ENCODE measurements at places on chromosomes 6 and 20. TPM values are rescaled to one million over a fixed set of nuclear protein-coding genes. Genes with fewer than 3 reads are reported as not detected.

The MUC21 gene
- total RNA-seq: not detected

The PPIL1 gene
- 35.5 TPM for total RNA-seq

The TSHZ2 gene
- total RNA-seq: under 0.01 TPM

The OOEP gene
- total RNA-seq: not detected

The MYLK2 gene
- total RNA-seq: 0.30 TPM

The PLN gene
- total RNA-seq: not detected

The FBXO30 gene
- 3.7 TPM for total RNA-seq

The RAET1L gene
- total RNA-seq: not detected

The NR2E1 gene
- not detected for total RNA-seq

The KIAA1755 gene
- 1.5 TPM for total RNA-seq

The KIF6 gene
- 0.17 TPM for total RNA-seq

The SLC32A1 gene
- total RNA-seq: not detected

The SMLR1 gene
- not detected for total RNA-seq

The GSTA5 gene
- not detected for total RNA-seq

The DHX16 gene
- total RNA-seq: 29.6 TPM

The ADNP gene
- 16.0 TPM for total RNA-seq

The SLC35D3 gene
- total RNA-seq: not detected

The RTF2 gene
- total RNA-seq: 63.7 TPM

The SMPDL3A gene
- 5.0 TPM for total RNA-seq

The APCDD1L gene
- 4.2 TPM for total RNA-seq

The ARFGAP1 gene
- total RNA-seq: 63.9 TPM

The DPPA5 gene
- not detected for total RNA-seq

The BACH2 gene
- 2.0 TPM for total RNA-seq

The LEMD2 gene
- total RNA-seq: 40.5 TPM

The CST2 gene
- not detected for total RNA-seq

The COL10A1 gene
- total RNA-seq: 0.17 TPM

The TLDC2 gene
- 0.34 TPM for total RNA-seq

The OXT gene
- total RNA-seq: not detected

The TSPO2 gene
- not detected for total RNA-seq

The SMIM13 gene
- 4.5 TPM for total RNA-seq

The EMILIN3 gene
- 0.30 TPM for total RNA-seq

The RIMS4 gene
- not detected for total RNA-seq

The HLA-DQA2 gene
- total RNA-seq: not detected

The BPIFB2 gene
- total RNA-seq: not detected

The BPIFB3 gene
- not detected for total RNA-seq

The RIPPLY2 gene
- 0.74 TPM for total RNA-seq

The GTSF1L gene
- total RNA-seq: not detected

The FAM210B gene
- 25.6 TPM for total RNA-seq

The SIRT5 gene
- total RNA-seq: 5.5 TPM

The ABT1 gene
- total RNA-seq: 14.3 TPM

The TMEM170B gene
- total RNA-seq: 0.15 TPM

The PAK5 gene
- total RNA-seq: under 0.01 TPM

The PRL gene
- not detected for total RNA-seq

The CRYBG1 gene
- total RNA-seq: 8.2 TPM
